Activated CD4-positive, CD25-positive, alpha-beta regulatory T cell treated with anti-CD3 and anti-CD28 coated beads, Interleukin-2, amount 50 U/mL, for 72 hours (primary cell): ENCODE measurements at places on chromosomes 1 and 21.

DNA sequence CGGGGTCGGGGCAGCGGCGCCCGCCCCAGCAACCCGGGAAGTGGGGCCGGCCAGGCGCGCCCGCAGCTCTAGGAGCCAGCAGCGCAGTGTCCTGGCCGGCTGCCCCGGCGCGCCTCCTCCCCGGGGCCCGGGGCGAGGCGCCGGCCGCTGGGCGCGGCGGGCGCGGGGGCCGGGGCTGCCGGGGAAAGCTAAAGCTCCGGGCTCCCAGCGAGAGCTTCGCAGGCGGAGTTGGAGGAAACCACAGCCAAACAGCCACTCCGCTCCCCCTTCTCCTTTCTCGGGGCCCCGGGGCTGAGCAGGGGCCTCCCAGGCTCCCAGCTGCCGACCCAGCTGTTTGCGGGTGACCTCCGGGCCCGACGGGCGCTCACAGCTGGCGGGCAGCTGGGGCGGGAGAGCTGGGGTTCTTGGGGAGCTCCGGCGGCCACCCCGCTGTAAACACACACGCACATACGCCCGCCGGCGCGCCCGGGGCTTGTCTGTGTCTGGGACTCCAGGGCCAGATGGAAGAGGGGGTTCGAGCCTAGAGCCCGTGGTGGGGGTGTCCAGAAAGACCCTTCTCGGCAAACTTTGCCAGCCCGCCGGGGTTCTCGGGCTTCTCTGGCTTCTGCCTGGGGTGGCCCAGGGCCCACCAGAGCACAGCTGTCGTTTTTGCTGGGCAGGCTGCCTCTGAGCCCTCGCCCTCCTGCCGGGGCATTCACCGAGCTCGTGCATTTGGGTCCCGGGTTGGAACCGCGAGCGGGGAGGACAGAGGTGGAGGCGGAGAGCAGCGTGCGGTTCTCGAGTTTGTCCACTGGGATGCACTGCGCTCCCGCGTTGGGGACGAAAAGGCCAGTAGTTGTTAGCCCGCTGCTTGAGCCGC lies 1.5 kb downstream of the AJAP1 start:
- no peak for DNase-seq

- DNase-seq, result no peak
These were observed 8.4 kb upstream of the SPATA1 start for GRCh38 chr1:84497631-84498275.

GRCh38 chr1:225617956-225618355 lies 35.0 kb downstream of the ENAH start:
- no peak for DNase-seq

DNA sequence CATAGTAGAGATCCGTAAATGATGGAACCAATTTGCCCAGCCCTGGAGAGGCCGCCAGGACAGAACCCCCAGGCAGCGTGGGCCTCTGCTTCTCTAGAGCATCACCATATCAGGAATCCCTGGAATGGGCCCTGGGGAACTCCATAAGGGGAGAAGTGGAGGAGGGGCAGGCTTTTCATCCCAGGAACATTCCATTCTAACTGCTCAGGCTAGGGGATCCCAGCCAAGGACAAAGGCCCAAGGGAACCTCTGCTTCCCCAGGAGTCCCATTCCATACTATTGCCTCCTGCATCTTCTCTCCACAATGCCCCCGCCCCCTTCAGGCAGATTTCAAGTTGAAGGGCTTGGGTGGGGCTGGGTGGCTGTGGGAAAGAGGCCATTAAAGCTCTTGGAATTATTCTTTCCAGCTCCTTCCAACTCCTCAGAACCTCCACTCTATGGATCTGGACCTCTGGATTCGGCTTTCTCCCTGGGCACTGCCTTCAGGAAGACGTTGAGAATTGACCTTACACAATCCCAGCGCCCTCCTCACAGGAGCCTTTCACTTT lies 6.0 kb downstream of the TRNP1 start:
- no peak for DNase-seq

DNA sequence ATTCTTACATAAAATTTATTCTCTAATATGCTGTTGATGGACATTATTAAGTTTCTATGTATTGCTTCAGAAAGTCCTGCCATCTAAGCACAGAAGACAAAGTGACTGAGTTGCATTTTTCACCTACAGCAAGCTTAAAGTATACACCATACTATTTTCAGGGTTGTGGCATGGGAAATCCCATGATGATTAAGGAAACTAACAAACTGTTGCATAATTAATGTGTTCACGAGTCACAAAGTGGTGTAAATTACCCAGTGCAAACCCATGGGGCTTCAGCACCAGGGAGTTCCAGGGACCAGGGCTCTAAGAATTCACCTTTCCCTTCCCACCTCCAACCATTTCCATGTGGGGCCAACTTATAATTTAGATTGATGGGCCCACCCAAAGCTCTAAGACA lies 81.9 kb upstream of the NR5A2 start:
- DNase-seq, result no peak

- DNase-seq, result no peak
These were observed 4.8 kb downstream of the INAVA start for GRCh38 chr1:200899451-200899915.

DNA sequence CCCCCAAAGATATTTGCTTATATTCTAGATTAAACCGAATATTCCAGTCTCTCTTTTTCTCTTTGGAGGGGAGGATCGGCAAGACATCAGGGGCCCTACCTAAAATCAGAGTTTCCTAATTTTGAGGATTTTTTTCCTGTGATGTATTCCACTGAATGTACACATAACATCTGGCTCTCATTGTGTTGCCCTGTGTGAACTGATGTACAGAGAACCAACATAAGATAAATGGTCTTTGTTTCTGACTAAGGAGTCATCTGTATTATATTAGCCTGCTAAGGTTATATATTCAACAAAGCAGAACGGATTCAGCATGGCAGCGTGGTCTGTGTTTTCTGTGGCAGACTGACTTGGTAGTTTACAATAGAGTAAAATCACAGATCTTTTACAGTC lies 114.8 kb upstream of the NCAM2 start:
- no peak for DNase-seq

- DNase-seq, result no peak
These were observed 777 bp upstream of the TRIM67 start for GRCh38 chr1:231160895-231161666.

DNA sequence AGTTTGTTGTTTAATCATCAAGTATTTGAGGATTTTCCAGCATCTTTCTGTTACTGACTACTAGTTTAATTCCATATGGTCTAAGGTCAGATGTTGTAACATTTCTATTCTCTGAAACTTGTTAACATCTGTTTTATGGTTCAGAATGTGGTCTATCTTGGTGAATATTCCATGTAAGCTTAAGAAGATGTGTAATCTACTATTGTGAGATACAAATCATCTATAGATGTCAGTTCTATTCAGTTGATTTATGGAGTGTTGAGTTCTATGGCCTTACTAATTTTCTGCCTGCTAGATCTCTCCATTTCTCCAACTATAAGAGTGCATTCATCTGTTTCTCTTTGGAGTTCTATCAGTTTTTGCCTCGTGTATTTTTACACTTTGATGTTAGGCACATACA lies 31.5 kb downstream of the WARS2 start:
- no peak for DNase-seq

- no peak for DNase-seq
These were observed 108.6 kb downstream of the OLFML2B start for GRCh38 chr1:161915051-161915503.
